ENCODE measurements at places on chromosomes 2 and 18. TPM values are rescaled to one million over a fixed set of nuclear protein-coding genes. Genes with fewer than 3 reads are reported as not detected.
A peak's percentile ranks its signal among the peaks of the same experiment; 100 is the strongest.

DNA sequence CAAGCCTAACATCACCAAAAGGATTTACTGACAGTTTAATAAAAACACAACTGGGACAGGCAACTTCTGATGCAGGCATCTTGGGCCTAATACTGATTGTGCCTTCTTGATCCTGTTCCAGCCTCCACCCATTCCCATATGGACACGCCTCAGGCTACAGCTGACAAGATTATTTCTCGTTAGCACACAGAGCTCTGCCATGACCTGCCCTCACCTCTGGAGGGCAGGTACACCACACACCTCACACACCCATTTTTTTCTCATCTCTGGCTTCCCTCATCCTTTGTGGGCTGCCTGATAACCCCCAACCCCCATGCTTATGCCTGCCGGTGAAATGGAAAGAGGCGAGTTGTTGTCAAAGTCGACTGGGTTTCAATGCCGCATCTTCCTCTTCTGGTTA is 147.0 kb downstream of the ANTXR1 start:
- no peaks in the 10 kb centered on the region for H3K27me3 ChIP-seq
- H3K36me3 ChIP-seq: no peaks in the 10 kb centered on the region
- H3K4me1 ChIP-seq: no peaks in the 10 kb centered on the region
- H3K4me3 ChIP-seq: no peak overlapping the region

- no peaks in the 10 kb centered on the region for H3K36me3 ChIP-seq
- no peak for DNase-seq
- H3K27ac ChIP-seq: no peak overlapping the region
- H3K27me3 ChIP-seq: no peaks in the 10 kb centered on the region
- no peaks in the 10 kb centered on the region for H3K4me1 ChIP-seq
These were observed 11.9 kb upstream of the SLC14A1 start for GRCh38 chr18:45712061-45712460.

UGT1A3 gene
- 0.16 TPM for total RNA-seq

DNA sequence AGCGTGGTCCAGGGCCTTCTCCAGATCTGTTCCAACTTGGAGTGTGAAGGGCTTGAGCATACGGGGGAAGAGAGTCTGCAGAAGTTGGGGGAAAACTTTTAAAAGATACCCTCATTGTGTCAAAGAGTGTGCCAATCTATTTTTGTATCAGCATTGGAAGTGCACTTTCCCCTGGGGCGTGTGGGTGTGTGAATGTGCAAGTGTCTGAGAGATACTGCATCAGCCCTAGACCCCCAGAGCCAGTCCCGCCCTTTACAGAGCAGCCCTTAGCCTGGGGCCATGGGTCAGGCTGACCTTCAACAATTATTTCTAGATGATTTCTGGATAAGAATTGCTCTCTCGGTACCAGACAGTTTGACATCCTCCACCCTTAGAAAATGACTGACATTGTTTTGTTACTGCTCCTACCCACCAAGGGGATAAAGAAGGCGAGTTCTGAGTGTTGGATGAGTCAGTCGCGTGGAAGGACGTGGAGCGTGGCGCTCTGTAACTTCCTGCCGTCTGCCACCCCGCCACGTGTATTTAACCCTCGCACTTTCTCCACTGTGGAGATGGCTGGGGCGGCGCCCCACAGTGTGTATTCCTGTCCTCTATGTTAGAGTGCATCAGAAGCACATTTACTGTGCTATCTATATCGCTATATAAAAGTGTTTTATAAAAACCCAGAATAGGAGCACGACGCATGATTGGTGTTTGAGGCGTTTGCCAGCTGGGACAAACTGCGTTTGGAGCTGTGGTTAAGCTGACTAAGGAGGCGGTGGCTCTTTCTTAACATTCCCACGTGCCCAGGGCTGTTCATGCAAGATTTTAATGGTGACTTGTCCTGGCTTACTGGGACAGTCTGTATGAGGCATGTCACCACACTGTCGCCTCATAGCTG is 122.6 kb downstream of the CABLES1 start:
- H3K4me3 ChIP-seq: no peak overlapping the region
- H3K36me3 ChIP-seq: no peaks in the 10 kb centered on the region
- no peak for DNase-seq

- H3K27me3 ChIP-seq: no peaks in the 10 kb centered on the region
- peaks cover 19% of the 10 kb centered on the region for H3K4me1 ChIP-seq
- DNase-seq: no peak
These were observed 34.9 kb upstream of the MAT2A start for GRCh38 chr2:85503851-85504777.

- no peaks in the 10 kb centered on the region for H3K36me3 ChIP-seq
- H3K27ac ChIP-seq: no peak overlapping the region
- no peaks in the 10 kb centered on the region for H3K4me1 ChIP-seq
- DNase-seq: peak; percentile 57
- peaks cover 41% of the 10 kb centered on the region for H3K27me3 ChIP-seq
- no peak overlapping the region for H3K4me3 ChIP-seq
These were observed 5.3 kb upstream of the GDF7 start for GRCh38 chr2:20661421-20662307.

DNA sequence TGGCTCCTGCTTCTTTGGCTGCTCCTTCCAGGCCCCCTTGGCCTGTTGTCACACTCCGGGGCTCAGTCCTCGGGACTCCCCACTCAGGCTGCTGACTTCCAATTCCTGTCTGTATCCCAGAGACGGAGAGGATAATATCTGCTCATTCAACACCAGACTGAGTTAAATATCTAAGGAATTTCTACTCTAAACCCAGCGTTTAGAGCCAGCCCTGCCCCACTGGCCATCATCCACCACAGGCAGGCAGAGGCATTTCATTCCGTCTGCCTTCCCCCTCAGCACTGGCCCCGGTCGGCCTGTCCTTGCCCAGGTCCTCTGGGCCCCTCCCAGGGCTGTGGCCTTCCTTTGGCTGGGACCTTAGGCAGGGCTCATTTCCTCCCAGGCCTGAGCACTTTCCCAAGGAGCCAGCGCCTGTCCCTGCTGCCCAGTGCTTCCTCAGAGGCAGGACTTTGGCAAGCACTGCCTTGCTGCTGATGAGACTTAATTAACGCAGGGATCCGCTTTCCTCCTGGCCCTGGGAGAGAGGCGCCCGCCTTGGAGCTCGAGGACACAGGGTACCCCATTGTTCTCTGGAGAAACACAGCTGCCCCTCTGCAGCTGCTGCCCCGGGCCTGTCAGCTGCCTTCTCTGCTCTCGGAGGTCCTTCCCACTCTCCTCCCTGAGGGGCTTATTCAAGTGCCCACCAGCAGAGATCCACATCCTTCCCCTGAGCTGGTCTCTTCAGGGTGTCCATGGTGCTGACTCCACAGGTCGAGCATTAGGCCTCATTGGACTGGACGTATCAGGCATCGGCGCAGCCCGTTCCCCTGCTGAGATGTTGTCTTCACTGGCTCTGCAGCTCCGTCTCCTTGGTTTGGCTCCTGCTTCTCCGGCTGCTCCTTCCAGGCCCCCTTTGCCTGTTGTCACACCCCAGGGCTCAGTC is 42.8 kb downstream of the ATOH8 start:
- DNase-seq: no peak
- no peaks in the 10 kb centered on the region for H3K27me3 ChIP-seq
- peak overlapping the region; percentile 14 for H3K4me3 ChIP-seq
- no peaks in the 10 kb centered on the region for H3K36me3 ChIP-seq
- peaks cover 66% of the 10 kb centered on the region for H3K4me1 ChIP-seq
- peak overlapping the region; percentile 56 for H3K27ac ChIP-seq

GRCh38 chr2:9573013-9573720 is 17.5 kb upstream of the ADAM17 start:
- no peak for DNase-seq
- no peaks in the 10 kb centered on the region for H3K36me3 ChIP-seq
- H3K27me3 ChIP-seq: no peaks in the 10 kb centered on the region
- no peak overlapping the region for H3K4me3 ChIP-seq
- no peaks in the 10 kb centered on the region for H3K4me1 ChIP-seq
- peak overlapping the region; percentile 64 for H3K27ac ChIP-seq

ANKRD53 gene
- total RNA-seq: not detected

GRCh38 chr18:10291568-10291981 is 162.9 kb upstream of the APCDD1 start:
- H3K4me1 ChIP-seq: no peaks in the 10 kb centered on the region
- DNase-seq: no peak
- H3K36me3 ChIP-seq: no peaks in the 10 kb centered on the region
- no peak overlapping the region for H3K4me3 ChIP-seq

LDLRAD4 gene
- total RNA-seq: 6.3 TPM

GRCh38 chr2:190922376-190922775 is 41.8 kb downstream of the GLS start:
- peaks cover 4% of the 10 kb centered on the region for H3K36me3 ChIP-seq
- H3K27ac ChIP-seq: no peak overlapping the region
- DNase-seq: no peak
- no peaks in the 10 kb centered on the region for H3K27me3 ChIP-seq
- H3K4me1 ChIP-seq: no peaks in the 10 kb centered on the region
- H3K4me3 ChIP-seq: no peak overlapping the region

- no peak for DNase-seq
- H3K4me1 ChIP-seq: no peaks in the 10 kb centered on the region
- H3K27me3 ChIP-seq: no peaks in the 10 kb centered on the region
- no peak overlapping the region for H3K27ac ChIP-seq
These were observed 73.7 kb downstream of the FTCDNL1 start for GRCh38 chr2:199777315-199777714.

MEP1B gene
- not detected for total RNA-seq

ATOH8 gene
- total RNA-seq: 122 TPM

DNA sequence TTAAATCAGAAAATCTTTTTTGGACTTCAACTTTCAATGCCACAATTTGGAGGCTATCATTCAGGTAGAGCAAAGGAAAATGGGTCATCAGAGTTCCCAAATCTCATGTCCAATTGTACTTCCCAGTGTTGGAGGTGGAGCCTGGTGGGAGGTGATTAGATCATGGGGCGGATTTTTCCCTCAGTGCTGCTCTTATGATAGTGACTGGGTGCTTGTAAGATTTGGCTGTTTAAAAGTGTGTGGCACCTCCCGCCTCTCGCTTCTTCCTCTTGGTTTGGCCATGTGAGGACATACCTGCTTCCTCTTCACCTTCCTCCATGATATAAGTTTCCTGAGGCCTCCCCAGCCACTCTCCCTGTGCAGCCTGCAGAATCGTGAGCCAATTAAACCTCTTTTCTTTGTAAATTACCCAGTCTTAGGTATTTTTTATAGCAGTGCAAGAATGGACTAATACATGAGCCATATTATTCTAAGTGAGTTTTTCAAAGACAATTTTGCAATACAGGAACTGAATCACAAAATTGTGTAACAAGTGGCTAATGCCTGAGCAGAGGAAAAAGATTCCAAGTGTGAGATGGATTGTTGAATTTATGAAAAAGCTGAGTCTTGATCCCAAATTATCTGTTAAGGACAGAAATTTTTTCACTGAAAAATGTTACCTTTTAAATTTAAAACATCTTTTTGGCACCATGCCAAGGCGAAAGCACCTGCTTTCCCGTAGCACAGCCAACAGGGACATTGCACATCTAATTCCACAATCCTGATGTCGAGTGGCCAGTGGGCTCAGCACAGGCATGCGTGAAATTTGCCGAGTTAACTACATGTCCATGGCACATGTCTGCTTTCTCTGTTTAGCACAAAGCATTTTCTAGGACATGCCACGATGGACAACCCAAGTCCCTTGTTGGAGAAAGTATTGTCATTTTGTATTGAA is 150.9 kb downstream of the COL6A3 start:
- peak overlapping the region; percentile 45 for H3K27ac ChIP-seq
- H3K36me3 ChIP-seq: no peaks in the 10 kb centered on the region
- H3K4me3 ChIP-seq: no peak overlapping the region

DNA sequence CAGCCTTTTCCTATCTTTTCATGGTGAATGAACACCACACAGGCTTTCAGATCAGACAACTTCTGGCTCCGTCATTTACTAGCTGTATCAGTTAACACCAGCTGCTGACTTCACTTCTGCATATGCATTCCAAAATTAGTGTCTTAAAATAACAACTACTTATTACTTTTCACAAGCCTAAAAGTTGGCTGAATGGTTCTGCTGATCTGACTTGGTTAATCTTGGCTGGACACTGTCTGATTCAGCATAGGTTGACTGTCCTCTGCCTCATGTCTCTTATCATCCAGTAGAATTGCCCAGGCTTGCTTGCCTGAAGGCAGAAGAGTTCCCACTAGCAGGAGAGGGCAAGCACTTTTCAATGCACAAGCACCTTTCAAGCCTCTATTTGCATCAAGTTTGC is 72.7 kb downstream of the MARCHF4 start:
- DNase-seq: no peak
- H3K27ac ChIP-seq: no peak overlapping the region
- H3K27me3 ChIP-seq: no peaks in the 10 kb centered on the region

LYG2 gene
- total RNA-seq: not detected

GRCh38 chr2:240306185-240306584 is 129.3 kb upstream of the GPC1 start:
- no peak for DNase-seq
- H3K27me3 ChIP-seq: no peaks in the 10 kb centered on the region
- H3K4me3 ChIP-seq: no peak overlapping the region

DNA sequence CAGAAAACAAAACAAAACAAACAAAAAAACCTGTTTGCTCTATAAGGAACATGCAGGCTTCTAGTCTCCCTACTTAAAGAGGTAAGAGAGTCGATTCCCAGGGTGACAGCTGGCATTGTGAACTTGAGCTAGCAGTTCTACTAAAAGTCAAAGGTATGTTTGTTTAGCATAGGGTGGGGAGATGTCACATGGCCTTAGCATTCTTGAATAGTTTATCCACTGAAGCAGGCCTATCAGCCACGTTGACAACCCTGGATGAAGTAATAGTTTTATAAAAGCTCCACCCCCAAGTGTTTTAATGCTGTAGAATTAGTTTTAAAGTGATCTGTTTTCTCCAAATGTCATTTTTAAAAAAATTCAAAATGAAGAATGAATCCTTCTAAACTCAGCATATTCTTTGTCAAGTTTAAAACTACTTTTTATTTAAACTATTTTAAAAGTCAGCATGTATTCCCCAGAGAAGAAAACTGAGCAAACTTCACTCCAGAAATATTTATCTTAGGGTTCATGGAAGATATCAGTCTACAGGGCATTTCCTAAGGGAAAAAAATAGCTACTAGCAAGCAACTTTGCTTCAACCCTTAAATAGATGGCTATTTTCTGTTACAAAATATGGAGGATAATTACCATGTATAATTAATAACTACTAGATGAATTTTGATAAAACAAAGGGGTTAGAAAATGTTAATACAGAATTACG is 1.7 kb downstream of the MYOM1 start:
- DNase-seq: no peak
- H3K27ac ChIP-seq: peak overlapping the region; percentile 89
- no peaks in the 10 kb centered on the region for H3K27me3 ChIP-seq
- H3K36me3 ChIP-seq: no peaks in the 10 kb centered on the region
- H3K4me1 ChIP-seq: peaks cover 48% of the 10 kb centered on the region

- H3K4me3 ChIP-seq: no peak overlapping the region
- no peaks in the 10 kb centered on the region for H3K27me3 ChIP-seq
- no peak overlapping the region for H3K27ac ChIP-seq
- DNase-seq: no peak
These were observed 64.9 kb downstream of the LPIN2 start for GRCh38 chr18:2948038-2948437.

- no peak for DNase-seq
- no peak overlapping the region for H3K27ac ChIP-seq
- H3K27me3 ChIP-seq: no peaks in the 10 kb centered on the region
- no peak overlapping the region for H3K4me3 ChIP-seq
- H3K4me1 ChIP-seq: no peaks in the 10 kb centered on the region
- no peaks in the 10 kb centered on the region for H3K36me3 ChIP-seq
These were observed 80.6 kb downstream of the ADCYAP1 start for GRCh38 chr18:985212-985661.
